HFF-Myc (cell line): ENCODE measurements at places on chromosomes 16 and 17.
A peak's percentile ranks its signal among the peaks of the same experiment; 100 is the strongest.

GRCh38 chr17:68290268-68290954 lies 516 bp downstream of the SLC16A6 start:
- no peak for DNase-seq

- DNase-seq = no peak
These were observed 168.5 kb downstream of the UTP18 start for GRCh38 chr17:51428668-51429495.

GRCh38 chr17:44652727-44653126 lies 3.5 kb upstream of the MEIOC start:
- no peak for DNase-seq

- no peak for DNase-seq
These were observed 60.5 kb downstream of the CMIP start for GRCh38 chr16:81505011-81505661.

DNA sequence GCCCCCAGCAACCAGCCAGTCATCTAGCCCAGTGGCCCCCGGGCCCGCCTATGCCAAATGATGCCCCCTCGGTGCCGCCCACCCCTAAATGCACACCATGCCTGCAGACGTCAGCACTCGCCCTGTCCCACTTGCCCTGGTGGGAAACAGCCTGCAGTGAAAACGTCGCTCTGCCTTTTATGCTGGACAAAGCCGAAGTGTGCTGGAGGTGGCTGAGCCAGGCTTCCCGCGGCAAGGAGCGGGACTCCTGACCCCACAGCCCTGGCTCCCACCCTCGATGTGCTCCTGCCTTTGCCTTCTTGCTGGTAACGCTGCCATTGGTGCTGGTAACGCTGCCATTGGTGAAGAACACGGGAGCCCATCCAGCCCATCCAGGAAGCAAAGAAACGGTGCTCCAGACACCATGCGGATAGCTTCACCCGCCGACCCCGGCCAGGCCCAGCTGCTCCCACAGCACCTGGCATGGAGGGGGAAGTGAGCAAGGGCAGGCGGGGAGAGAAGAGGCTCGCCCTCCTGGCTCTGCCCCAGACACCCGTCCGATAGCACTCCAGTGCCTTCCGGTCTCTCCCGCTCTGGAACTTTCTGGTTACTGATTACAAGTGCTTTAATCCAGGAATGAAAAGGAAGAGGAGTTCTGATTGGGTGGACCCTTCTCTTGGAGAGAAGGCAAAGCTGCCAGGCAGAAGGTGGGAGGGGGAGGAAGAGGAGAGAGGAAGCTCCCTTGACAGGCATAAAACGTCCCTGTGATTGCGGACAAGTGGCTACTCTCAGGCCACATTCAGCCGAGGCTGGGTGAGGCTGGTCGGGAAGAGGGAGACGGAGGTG lies 4.0 kb upstream of the BAIAP2 start:
- DNase-seq = no peak

DNA sequence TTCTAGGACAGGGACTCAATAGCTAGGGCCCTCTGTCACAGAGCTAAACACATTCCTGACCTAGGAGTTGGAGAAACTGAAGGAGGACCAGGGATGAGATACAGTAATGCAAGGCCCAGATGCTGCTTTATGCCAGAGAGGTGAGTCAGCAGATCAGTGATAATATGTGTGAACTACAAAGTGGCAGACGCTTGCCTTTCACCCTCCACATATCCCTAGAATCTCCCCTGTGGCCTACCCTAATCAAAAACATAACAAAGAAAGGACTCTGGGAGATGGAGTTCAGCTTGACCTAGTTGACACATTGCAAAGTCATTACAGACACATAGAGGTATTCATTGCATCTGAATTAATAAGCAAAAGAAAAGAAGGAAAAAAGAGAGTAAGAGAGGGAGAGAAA lies 417.6 kb upstream of the DYNLRB2 start:
- no peak for DNase-seq

DNA sequence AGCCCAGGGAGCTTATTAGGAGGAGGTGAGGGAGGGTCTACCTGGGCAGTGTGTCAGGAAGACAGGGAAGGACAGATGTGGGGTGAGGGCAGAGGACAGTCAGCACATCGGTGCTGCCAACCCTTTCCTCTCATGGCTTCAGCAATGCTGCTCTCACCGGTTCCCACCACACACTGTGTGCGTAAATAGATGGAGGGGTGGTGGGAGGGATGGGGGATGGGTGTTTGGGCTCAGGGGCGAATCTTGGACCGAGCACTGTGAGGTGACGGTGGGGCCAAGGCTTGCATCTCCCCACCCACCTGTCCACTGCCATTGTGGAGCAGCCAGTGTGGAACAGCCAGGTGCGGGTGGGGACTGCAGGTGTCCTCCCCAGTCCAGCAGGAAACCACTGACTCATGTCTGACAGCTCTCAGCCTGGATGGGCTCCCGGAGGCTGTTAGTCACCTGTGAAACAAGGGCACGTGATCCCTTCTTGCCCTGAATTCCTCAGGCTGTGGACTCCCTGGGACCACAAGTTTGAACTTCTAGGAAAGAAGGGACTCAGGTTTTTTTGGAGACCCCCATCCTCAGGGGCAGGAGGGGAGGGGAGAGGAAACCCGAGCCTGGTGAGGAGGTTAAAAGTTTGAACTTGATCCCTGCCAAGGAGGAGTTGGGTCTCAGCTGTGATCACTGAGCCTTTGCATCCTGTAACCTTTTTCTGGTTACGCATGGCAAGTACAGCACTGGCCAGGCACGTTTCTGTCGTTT lies 42.7 kb upstream of the SMPD3 start:
- DNase-seq = no peak

GRCh38 chr16:87653234-87653633 lies 50.9 kb downstream of the JPH3 start:
- no peak for DNase-seq

DNA sequence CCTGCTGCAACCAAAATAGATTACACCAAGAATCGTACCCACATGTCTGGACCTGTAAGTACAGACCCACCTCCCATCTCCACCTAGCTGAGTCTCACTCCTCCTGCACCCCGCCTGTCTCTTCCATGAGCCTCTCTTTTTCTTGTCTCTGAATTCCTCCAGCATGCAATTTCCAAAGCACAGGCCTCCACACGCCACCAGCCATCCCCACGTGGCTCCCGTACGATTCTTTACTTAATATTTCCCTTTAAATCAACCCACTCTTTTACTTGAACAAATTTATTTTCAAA lies 1.2 kb downstream of the RPH3AL start:
- no peak for DNase-seq

- DNase-seq = no peak
These were observed 21.4 kb downstream of the MPRIP start for GRCh38 chr17:17063546-17064122.

DNA sequence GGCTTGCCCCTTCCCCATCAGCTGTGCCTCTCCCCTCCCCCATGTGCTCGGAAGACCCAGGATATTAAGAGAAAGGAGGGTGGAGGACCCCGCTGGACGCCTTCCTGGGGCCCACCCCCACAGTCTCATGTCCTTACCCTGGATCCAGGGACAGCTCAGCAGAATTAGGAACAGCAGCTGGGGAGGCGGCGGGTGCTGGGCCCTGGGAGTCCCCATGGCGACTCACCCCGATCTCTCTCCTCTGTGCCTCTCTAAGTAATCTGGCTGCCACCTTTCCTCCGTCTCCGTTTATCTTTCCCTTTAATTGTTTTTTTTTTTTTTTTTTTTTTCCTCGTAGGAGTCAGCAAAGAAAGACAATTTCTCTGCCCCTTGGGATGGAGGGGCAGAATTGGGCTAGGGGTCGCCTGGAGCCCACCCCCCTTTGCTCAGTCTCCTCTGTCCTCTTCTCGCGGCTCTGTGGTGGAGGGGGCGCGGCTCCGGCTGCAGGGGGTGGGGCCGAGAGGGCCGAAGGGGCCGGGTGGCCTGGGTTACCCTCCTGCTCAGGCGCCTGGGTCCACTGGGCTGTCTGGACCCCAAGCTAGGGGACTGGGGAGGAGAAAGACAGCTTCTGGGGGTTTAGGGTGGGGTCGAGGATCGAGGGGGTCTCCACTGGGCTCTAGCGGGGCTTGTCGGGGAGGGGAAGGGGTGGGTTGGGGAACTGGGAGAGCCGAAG lies 390 bp downstream of the SEZ6L2 start:
- no peak for DNase-seq

- DNase-seq = no peak
These were observed 2.1 kb downstream of the SOX9 start for GRCh38 chr17:72122765-72123529.

GRCh38 chr16:87380403-87380802 lies 3.2 kb downstream of the FBXO31 start:
- DNase-seq = no peak

- DNase-seq = no peak
These were observed 10.3 kb downstream of the HIC1 start for GRCh38 chr17:2064980-2065785.

GRCh38 chr17:16989230-16989952 lies 17.5 kb upstream of the TNFRSF13B start:
- DNase-seq = no peak

DNA sequence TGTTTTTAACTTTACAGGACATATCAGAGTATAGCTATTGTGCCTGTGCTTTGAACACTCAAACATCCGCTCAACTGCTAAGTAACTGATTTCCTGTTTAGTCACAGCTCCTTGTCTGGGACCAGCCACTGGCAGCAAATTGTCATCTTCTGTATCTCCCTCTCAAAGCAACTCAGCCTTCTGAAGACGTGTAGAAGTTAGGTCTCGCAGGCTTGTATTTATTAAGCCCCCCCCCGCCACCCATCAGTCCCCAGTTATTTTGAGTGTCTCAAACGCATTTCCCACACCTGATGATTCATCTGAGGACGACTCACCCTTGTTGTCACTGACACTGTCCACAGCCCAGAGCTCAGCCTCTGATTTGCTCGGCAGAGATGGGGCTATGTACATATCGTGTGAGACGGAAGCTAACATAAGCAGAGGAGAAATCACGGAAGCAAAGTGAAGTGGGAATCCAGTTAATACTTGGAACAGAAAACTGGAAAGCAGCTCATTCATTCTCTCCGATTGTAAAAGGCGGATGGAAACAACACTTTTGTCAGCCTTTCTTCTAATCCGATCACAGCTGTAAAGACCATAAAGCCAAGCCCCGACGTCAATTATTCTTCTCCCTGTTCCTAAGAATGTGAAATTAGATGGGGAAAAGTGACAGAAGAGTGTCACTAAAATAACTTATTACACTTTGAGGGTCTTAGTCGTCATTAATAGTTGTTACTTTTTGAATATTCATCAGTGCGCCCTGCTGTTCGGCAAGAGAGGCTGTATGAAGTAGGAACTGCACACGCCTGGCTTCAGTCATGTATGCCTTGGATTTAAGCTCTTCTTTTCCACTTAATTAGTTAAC lies 64.2 kb downstream of the PITPNC1 start:
- DNase-seq = peak; percentile 37

GRCh38 chr16:9859701-9860327 lies 322.4 kb downstream of the GRIN2A start:
- DNase-seq = no peak

DNA sequence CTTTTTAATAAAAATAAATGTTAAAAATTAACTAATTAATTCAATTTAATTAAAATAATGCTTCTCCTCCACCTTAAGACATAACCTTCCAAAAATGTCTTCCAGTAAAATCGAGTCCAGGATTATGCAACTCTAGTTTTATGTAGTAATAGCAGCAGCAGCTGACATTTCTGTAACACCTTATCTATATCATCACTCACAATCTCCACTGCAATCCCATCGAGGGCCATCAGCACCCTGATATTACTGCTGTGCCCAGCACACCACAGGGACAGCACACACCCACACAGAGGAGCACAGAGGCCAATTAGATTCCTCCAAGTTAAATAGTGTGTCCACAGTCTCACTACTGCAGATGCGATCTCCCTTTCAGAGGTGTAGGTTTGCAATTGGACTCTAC lies 2.9 kb downstream of the RPH3AL start:
- no peak for DNase-seq

GRCh38 chr16:18983565-18984434 lies at the start of gene TMC7:
TMC7 (plus strand) TSS chr16:18983934; CDS start chr16:18984064, 130 bp downstream.
- DNase-seq = peak; percentile 56

DNA sequence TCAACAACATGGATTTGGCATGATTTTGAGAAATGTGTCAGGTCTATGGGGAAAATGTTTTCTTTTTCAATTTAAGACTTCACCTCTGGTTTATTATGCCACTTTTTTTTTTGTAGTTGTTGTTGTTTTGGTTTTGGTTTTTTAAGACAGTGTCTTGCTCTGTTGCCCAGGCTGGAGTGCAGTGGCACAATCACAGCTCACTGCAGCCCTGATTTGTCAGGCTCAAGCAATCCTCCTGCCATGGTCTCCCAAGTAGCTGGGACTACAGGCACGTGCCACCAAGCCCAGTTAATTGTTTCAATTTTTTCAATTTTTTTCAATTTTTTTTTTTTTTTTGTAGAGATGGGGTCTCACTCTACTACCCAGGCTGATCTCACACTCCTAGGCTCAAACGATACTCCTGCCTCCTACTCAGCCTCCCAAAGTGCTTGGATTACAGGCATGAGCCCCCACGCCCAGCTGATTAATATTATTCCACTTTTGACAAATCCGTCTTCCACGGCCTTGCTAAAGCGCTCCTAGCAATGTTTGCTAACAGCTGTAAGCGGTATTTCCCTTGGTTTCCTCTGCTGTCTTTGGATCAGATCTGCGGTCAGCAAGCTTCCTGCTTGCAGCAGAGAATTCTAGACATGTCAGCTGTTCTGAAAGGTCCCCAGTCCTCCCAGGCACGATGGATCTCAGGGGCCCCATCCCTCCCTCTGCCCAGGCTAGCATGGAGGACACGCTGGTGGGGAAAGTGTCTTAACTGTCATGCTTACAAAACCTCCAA lies 7.0 kb upstream of the MILR1 start:
- no peak for DNase-seq

- DNase-seq = no peak
These were observed 69.8 kb upstream of the DNAH17 start for GRCh38 chr17:78647032-78647431.

DNA sequence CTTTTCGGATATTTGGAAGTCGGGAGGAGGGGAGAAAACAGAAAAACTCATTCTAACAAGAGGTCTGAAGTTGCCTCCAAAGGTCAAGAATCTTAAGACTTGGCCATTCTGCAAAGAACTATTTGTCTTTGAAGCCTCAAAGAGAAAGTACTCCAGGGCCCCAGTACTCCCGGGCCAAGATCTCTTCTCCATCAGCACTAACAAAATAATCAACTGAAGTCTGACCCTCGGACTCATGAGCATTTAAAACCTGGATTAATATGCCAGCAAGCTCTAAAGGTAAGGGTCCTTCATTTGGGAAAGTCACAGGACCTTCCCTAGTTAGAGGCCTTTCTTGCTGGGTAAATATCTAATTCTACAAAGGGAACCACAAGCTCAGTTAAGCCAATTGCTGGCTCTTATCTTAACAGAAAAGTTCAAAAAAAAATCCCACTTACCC lies 4.5 kb downstream of the AXIN2 start:
- DNase-seq = no peak

- DNase-seq = peak; percentile 90
These were observed 13.7 kb upstream of the GUCY2D start for GRCh38 chr17:7988750-7989178.
